Airway epithelial cell (primary cell): ENCODE measurements at places on chromosomes 6 and 20. TPM values are rescaled to one million over a fixed set of nuclear protein-coding genes. Genes with fewer than 3 reads are reported as not detected.

The LPIN3 gene
- total RNA-seq: 6.2 and 11.7 TPM in 2 replicates

The COL9A3 gene
- total RNA-seq: 0.21 and 2.6 TPM in 2 replicates

The NHSL1 gene
- 15.1 and 21.5 TPM in 2 replicates for total RNA-seq

The GRM4 gene
- 0.07 TPM in 1 of 2 replicates, not detected in the other for total RNA-seq

The CEBPB gene
- 67.2 and 101 TPM in 2 replicates for total RNA-seq

The PNLDC1 gene
- total RNA-seq: 0.14 TPM in 2 replicates
